ENCODE measurements at places on chromosomes 3 and 15. TPM values are rescaled to one million over a fixed set of nuclear protein-coding genes. Genes with fewer than 3 reads are reported as not detected.

The CHST2 gene
- total RNA-seq, result 2.7 TPM

DNA sequence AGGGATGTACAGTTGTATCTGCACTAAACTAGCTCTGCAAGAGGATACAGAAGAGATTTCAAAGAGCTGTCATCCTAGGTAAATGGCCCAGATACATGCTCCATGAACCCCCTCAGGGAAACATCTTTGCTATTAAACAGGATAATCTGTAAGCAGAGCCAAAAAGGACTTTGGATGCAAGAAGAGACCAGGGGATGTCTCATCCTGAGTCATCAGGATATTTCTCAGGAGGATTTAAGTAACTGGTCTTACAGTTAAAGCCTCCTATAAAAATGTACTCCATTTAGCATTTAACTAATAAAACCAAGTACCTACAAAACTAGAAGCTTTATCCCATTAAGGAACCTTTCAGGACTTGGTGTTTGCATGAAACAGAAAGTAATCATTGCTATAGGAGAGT, 48.2 kb upstream of the PHLDB2 start:
- DNase-seq, result no peak

- no peak for DNase-seq
These were observed 275.5 kb downstream of the FAM43A start for GRCh38 chr3:194961149-194961548.

DNA sequence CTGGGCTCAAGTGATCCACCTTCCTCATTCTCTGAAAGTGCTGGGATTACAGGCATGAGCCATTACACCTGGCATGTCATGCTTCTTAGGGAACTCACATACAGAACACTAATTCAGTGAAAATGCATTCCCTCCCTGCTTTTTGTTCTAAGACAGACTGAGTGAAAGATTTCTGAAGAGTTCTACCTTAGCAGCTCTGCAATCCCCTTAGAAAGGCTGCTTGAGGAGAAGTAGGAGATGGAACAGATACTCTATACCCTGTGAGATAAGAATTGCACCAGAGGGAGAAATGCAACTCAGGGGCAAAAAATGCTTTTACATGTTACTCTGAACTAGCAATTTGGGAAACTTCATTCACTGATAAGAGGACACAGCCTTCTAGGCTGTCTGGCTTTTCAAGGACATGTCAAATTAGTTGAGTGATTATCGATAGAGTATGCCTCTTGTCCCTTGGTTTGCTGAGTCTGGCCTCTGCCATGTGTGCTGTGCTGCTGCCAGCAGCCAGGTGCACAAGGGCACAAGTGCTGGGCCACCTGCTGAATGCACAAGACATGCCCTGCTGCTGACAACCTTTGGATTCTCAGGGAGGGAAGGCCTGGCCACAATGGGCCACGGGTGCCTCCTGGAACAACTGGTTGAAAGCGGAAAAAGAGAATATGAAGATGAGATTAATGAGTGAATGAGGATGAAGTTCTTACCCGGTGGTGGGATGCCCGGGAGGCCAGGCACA, 17.8 kb downstream of the UQCC5 start:
- no peak for DNase-seq

The TXNRD3 gene
- 7.0 TPM for total RNA-seq

DNA sequence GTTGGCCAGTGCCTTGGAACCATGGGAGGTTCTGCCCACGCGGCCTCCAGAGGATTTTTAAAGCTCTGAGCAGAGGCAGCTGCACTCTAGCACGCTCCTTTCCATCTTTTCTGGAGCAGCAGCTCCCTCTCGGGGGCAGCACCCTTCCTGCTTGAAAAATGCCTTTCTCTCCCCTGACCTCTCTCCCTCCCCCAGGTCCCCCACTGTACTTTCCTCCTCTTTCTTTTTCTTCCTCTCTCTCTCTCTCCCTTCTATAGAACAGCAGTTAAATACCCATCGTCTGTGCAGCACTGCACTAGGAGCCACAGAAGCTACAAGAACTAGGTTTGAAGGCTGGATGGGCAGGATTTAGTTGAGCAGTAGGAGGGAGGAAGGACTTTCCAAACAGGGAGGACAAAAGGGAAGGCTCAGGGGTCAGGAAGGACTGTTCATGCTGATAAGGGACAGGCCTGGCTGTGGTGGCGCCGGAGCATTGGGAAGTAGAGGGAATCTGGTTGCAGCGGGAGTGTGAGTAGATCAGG, 4.4 kb downstream of the ALPK3 start:
- DNase-seq, result peak; percentile 72

DNA sequence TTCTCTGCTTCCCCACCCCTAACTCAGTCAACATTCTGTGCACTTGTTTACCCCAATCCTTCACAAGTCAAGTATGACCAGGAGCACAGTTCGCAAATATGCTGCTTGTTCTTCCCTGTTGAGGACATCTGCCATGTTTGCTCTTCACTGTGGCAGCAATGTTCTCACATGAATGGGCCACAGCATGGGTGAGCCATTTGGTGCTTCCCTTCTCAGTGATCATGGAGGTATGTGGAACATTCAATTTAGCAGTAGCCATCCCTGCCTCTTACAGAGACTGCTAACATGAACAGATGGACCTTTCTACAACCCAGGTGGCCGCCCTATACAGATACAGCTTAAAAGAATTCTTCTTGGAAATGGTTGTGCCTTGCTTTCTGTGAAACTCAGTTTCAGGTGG, 660.1 kb upstream of the SGO1 start:
- DNase-seq, result no peak

The PARP3 gene
- total RNA-seq, result 12.2 TPM

- DNase-seq, result no peak
These were observed 100.5 kb upstream of the NECTIN3 start for GRCh38 chr3:110971010-110971601.

DNA sequence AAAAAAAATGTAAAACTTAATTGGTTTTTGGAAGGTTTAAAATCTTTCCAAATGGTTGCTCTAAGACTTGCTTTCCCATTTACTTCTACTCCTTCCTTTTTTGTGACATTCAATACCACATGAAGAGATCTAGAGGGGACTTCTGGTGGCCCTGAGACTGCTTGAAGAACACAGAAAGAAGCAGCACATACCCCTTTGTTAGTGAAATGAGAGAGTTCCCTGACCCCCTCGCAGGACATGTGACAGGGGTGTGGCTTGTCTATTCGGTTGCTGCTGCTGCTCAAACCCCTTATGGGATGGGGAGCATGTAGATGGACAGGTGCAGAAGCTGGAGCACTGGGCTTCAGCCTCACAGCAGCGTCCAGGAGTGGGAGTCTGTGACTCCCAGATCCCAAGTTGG, 71.0 kb downstream of the ZMAT3 start:
- DNase-seq, result no peak

DNA sequence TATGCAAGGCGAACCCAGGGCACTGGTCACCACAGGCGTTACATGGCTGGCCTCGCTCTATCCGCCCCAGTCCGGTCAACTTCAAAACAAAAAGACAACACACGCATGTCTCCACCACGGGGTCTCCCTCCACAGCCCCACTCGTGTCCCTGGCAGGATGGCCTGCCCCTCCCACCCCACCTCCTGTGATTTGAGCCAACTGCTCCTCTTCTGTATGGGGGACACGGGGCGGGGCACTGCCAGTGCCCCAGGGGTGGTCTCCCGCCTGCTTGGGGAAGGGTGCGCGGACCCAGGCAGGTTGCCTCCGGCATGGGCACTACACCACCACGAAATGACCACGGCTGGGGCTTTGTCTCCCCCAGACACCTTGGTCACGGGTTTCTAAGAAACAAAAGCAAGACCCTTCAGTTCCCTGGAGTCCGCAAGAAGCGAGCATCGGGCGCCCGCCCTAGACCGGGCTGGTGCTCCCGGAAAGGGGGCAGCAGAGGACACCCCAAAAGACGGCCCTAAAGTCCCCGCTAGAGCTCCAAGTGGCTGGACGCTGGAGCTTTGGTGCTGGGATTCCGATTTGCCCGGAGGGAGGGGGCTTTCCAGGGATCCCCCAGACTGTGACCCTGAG, 219.3 kb upstream of the PRICKLE2 start:
- no peak for DNase-seq

DNA sequence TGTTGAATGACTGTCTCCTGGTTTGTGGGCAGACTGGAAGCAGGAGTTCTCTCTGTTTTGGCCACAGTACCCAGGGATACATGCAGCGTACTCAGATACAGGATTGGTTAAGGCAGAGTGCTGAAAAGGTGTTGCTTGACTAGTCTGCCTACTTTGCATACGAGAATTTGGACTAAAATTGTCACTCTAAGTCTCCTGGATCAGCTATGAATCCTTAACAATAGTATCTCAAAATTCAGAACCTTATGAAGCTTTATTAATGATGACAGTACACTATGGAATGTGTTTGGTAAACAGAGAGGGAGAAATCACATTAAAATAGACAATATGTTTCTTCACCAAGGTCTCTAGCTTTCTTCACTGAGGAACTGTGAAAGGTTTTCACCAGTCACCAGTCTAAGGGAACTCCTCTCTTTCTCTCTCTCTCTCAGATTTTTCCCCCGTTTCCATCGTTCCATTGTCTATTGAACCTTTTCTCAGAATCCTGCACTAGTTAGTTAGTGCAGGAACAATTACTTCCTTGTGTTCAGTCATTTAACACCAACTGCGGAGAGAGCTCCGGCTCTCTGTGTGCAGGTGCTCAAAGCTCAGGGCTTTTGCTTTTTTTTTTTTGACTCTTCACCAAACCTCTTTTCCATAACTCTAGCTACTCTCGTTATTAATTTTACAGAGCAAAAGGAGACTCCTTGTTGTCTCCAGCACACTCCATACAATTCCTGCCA, 85.9 kb upstream of the FNDC3B start:
- no peak for DNase-seq

DNA sequence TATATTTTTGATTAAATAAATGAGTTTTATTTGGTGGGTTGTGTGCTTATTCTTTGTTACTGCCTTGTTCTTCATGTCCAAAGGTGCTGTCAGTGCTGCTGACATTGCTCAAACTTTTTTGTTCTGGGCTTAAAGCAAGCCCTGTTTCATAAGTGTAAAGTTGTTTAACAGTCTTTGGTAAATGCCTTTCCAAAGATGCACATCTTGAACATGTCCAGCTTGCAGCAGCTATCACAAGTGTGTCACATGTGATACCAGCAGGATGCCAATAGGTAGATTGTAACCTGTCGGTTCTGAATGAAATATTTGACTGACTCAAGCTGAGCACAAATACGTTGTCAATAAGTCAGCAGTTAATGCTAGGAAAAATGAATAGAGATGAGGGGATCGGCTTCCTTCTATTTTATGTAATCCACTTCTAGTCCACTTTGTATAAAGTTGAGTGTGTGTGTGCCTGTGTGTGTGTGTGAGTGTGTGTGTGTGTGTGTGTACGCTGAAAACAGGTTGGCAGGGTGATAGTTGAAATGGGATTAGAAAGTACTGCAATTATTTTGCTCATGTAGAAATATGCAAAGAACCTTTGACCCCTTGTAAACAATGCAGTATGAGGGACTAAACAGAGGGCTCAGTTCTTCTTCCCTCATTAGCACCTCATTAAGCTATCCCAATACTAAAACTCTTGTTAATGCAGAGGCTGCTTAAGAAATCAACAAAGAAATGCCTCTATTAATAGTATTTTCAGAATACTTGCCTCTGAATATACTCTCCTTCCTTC, 986.5 kb downstream of the TUSC7 start:
- DNase-seq, result no peak

DNA sequence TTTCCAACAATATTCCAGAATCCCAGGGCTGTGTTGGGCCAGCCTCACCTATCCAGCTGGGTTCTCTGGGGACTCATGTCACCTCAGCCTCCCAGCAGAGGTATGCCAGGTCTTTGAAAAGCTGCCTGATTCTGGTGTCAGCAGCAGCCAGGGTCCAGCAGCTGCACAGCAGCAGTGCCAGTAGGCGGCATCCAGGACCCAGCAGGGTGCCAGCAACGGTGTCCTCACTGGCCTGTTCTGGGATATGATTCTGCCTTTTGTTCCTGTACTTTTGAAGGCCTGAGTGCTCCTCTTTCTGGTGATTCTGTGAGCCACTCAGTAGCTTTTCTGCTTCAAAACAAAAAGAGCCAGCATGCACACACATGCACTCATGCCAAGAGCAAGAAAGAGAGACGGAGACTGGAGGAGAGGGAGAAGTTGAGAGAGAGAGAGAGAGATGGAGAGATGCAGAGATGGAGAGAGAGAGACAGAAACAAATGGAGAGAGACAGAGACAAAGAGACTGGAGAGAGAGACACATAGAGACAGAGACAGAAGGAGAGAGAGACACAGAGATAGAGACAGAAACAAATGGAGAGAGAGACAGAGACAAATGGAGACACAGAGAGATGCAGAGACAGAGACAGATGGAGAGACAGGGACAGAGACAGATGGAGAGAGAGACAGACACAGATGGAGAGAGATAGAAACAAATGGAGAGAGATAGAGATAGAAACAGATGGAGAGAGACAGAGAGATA, 205.7 kb downstream of the UACA start:
- DNase-seq, result no peak

DNA sequence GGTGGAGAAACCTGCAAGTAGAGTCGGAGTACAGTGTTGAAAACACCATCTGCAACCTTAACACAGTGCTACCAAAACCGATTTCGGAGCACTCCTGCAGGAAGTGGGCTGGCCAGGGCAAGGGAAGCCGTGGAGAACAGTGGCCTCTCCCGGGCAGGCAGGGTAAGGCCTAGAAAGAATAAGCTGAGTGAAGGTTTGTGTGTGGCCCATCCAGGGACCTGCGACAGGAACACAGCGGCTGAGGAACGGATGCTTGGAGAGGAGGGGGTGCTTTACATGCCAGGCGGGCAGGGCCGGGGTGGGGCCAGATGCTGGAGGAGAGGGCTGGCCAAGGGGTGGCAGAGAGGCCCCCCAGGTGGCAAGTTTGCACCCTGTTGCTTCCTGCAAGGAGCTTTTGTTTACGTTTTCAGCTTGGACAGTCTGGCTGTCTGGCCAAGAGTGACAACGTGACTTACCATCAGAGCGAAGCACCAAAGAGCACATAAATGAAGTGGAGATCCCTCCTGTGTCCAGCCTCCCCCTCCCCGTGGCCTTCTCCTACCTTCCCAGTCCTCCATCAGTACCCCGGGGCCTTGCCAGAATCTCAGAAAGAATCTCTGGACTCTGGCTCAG, 156.5 kb downstream of the PGPEP1L start:
- DNase-seq, result peak; percentile 88
